ENCODE measurements at places on chromosomes 7 and 10. TPM values are rescaled to one million over a fixed set of nuclear protein-coding genes. Genes with fewer than 3 reads are reported as not detected.

DNA sequence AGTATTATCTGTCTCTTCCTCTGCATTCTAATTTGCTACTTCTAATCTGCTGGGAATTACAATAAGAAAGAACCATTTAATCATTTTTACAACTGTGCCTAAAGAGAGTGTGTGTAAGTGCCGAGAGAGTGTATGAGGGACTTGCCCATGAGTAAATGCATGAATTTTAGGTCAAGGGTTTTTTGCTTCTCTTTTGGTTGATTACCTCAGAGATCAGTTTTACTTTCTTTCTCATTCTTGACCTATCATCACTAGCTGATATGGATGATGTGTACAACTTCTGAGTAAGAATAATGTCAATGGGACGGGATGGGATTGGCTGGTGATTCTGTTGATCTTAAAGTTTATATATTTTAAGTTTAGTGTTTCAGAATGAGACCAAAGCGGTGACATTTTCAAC is 47.8 kb downstream of the IKZF1 start:
- no peak for DNase-seq

SAMD9 gene
- total RNA-seq = 5.5 TPM

DNA sequence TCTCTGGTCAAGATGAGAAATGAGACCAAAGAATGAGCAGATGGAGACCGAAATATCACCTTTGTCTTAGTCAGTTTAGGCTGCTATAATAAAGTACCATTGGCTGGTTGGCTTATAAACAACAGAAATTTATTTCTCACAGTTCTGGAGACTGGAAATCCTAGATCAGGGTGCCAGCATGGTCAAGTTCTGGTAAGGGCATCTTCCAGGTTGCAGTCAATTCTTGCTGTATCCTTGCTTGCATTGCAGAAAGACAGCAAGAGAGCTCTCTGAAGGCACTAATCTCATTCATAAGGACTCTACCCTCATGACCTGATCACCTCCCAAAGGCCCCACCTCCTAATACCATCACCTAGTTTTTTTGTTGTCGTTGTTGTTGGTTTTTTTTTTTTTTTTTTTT is 52.7 kb upstream of the MKLN1 start:
- DNase-seq = no peak

DNA sequence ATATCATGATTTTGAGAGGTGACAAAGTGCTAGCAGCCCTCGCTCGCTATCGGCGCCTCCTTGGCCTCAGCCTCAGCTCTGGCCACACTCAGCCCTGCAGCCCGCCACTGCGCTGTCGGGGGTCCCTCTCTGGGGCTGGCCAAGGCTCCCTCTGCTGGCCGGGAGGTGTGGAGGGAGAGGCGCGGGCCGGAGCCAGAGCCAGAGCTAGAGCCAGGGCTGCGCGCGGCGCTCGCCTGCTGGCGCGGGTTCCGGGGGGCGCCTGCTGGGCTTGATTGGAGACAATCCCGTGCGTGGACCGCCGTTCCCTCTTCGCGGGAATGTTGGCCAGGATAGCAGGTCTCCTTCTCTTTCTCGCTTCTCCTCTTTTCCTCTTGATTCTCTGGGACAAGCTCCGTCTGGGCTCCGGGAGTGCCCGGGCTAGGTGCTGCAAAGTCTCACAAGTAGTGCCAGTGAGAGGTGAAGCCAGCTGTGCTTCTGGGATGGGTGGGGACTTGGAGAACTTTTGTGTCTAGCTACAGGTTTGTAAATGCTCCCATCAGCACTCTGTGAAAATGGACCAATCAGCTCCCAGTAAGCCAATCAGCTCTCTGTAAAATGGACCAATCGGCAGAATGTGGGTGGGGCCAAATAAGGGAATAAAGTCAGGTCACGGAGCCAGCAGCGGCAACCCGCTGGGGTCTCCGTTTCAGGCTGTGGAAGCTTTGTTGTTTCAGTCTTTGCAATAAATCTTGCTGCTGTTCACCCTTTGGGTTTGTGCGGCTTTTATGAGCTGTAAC is 43.4 kb upstream of the ELMO1 start:
- DNase-seq = no peak

GRCh38 chr7:90604383-90604782 is 8.3 kb downstream of the CDK14 start:
- no peak for DNase-seq

- DNase-seq = no peak
Observed at GRCh38 chr10:131700506-131700905, 200.3 kb upstream of the PPP2R2D start.

- no peak for DNase-seq
Observed at GRCh38 chr7:131509781-131510180, 46.6 kb downstream of the PODXL start.

GRCh38 chr7:118306771-118307170 is 82.3 kb downstream of the ANKRD7 start:
- no peak for DNase-seq

Data from left cardiac atrium (tissue), 4 donors.